ENCODE measurements at places on chromosomes 16 and 17. TPM values are rescaled to one million over a fixed set of nuclear protein-coding genes. Genes with fewer than 3 reads are reported as not detected.

DNA sequence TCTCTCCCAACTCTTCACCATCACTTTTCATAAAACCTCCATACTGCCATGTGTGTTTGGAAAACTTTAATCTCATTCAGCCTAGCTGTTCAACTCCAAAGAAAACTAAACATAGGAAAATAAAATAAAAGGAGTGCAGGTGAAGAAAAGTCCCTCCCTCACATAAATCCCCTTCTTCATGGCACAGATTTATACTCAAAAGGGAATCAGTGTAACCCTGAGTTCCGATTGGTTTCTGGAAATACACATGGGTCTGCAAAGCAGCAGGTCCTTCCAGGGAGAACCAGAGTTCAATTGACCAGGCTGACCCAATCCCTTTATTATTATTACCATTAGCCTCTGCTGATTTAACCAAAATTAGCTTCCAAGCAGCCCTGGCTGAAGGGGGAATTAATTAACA, 8.9 kb upstream of the HOXB2 start:
- peak; percentile 46 for DNase-seq

- no peak for DNase-seq
These were observed 665 bp downstream of the MYBBP1A start for GRCh38 chr17:4554441-4554996.

DNA sequence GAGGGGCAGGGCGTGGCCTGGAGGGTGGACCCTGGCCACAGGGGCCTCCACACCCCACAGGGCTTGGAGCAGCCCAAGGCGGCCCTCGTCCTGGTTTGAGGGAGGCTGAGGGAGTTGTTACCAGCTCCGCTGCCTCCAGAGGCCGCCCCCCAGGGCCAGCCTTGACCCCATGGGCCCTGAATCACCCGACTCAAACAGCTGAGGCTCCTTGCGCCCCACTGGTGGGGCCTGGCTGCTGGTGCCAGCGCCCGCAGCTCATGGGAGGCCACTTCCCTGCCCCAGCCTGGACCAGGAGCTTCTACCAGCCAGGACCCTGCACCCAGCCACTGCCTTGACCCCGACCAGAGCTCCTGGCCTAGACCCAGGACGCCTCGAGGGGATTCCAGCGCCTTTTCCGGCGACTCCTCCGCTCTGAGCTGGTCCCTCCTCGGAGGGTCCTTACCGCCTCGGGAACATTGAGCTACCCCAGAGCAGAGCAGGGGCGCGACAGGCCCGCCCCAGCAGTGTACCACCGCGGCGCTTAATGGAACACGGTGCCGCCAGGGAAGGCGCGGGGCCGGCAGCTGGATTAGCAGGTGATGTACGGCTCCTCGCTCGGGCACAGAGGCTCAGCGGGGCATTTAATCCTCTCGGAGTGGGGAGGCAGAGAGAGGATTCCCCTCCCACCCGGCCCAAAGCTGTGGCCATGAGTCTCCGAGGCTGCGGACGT, 37.2 kb downstream of the GSE1 start:
- no peak for DNase-seq

- no peak for DNase-seq
These were observed at the start of gene RAB37 for GRCh38 chr17:74736513-74737298. Gene RAB37 (plus strand): TSS chr17:74737256. CDS start chr17:74737273, 17 bp downstream.

GRCh38 chr17:31494259-31495021, 103.0 kb downstream of the RAB11FIP4 start:
- DNase-seq, result no peak

- DNase-seq, result peak; percentile 64
These were observed 378.0 kb upstream of the CA10 start for GRCh38 chr17:52536489-52536888.

GRCh38 chr16:71693164-71693563, 31.3 kb downstream of the PHLPP2 start:
- no peak for DNase-seq

- no peak for DNase-seq
These were observed 5.1 kb downstream of the GNAO1 start for GRCh38 chr16:56196381-56196780.

- DNase-seq, result no peak
These were observed 36.0 kb downstream of the PIMREG start for GRCh38 chr17:6480303-6480675.

DNA sequence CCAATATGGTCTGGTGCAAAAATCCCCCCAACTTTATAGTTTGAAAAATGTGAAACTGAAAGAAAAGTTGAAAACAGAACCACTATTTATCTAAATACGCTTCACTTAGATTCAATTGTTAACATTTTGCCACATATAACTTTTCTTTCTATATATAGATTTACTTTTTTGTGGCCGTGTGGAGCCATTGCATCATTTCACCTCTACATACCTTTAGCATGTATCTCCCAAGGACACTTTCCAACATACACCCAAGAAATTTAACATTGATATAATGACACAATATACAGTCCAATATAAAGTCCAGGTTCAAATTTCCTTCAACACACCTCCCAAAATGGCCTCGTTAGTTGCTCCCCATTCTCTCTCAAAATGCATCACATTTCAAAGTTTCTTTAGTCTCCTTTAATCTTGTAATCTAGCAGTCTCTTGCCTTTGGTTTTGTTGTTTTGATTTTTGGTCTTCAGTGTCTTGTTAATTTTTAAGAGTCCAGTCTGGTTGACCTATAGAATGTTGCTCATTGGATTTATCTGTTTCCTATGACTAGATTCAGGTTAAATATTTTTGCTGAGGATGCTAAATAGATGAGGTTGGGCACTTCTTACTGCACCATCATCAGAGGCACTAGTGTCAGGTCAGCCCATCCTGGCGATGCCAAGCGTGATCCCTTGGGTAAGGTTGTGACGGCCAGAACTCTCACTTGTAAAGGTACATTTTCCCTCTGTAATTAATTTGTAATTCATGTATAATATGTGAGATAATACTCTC, 64.3 kb upstream of the BCAR1 start:
- no peak for DNase-seq

- no peak for DNase-seq
These were observed 698 bp downstream of the PSME3 start for GRCh38 chr17:42833767-42834422.

GRCh38 chr17:75774991-75775668, 9.5 kb upstream of the UNK start:
- no peak for DNase-seq

DNA sequence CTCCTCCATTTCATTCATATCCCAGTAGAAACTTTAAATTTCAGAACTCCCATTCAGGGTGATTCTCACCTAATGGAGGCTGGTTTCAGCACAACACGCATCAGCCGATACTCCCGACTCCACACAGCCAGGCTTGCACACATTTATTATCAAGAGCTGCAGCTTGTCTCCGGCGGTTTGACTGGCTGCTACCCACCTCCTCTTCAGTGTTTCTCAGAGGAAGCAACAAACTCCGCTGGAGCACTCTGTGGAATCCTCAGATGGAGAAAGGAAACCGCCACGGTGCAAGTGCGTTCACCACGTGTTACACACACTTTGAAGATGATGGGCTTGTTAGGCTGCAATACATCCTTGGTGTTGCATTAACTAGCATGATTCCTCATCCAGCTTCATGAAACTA, 39.7 kb upstream of the NUDT7 start:
- no peak for DNase-seq

DNA sequence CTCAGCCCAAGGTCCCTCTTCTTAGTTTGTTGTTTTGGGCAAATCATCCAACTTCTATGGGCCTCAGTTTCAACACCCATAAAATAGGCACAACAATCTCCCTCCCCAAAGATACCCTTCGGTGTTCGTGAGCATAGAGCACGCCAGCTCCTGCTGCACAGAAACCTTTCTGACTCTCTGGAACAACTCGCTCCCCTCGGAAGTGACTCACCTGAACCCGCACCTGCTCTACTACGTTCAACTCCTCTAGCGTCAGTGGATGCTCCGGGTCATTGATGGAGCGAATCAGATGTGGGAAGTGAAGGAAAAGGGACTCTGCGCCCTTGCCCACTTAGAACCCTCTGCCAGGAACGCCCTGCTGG, 445 bp downstream of the CIAO2B start:
- no peak for DNase-seq

GRCh38 chr17:46950342-46950996, 27.5 kb downstream of the GOSR2 start:
- DNase-seq, result no peak

DNA sequence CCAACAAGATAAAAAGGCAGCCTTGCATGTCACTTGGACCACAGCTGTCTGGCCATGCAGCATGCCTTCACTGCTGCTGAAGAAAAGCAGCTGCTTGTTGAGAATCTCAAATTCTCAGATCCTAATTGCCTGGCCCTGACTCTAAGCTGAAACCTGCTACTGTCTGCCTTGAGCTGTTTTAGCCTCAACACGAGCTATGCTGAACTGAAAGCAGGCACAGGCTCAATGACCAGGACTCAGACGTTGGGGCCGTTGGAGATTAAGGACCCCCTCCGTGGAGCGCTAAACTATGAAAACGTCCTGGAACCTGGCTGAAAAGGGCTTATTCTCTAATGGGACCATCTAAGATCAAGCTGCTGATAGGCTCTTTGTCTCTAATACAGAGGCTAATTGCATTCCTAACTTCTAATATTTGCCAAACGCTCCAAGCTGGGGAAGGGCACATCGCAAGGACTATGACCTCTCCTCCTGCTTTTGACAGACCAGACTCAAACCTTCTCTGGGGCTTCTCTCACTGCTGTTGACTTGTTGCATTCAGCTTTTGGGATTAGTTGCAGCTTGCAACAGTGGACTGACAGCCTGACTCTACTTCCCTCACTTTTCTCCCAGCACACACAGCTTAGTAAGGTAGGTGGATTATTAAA, 4.6 kb upstream of the PLK1 start:
- DNase-seq, result no peak

DNA sequence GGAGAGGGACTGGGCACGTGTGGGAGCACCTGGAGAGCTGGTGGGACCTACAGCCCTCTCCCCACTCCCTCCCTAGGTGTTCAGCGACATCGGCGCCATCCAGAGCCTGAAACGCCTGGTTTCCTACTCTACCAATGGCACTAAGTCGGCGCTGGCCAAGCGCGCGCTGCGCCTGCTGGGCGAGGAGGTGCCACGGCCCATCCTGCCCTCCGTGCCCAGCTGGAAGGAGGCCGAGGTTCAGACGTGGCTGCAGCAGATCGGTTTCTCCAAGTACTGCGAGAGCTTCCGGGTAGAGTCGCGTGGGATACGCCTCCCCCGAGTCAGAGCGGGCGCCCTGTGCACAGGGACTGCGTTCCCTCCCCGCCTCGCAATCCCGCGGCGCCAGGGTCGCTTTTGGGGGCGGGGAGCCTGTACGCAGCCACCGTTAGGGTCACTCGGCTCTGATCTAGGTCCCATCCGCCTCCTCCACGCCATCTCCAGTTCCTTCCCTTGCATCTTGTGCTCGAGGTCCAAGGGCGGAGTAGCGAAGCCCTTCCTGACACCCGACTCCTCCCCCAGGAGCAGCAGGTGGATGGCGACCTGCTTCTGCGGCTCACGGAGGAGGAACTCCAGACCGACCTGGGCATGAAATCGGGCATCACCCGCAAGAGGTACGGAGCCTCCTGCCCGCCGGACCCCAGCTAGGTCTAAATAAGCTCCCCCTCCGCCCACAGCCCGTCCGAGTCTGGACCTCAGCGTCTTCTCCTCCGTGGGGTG, 13.0 kb downstream of the SARM1 start:
- no peak for DNase-seq

DNA sequence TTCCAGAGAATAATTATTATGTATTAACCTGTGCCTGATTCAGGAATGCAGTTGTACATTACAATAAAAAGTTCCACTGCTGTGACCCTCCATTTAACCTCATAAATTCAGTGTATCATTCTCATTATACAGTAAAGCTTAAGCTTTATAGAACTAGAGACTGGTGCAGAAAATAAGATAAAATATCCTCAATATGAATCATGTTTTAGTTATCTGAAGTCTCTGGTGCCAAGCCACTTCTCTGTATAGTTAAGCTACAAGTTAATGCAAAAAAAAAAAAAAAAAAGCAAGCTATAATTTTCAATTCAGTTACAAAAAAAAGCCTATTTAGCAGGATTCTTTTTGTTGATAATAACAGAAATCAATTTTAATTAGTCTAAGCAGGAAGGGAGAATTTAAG, 22.4 kb upstream of the SMIM36 start:
- no peak for DNase-seq

GRCh38 chr16:4646773-4647643, 22.4 kb downstream of the MGRN1 start:
- no peak for DNase-seq

ABCC11 gene
- 0.71 TPM for polyA plus RNA-seq

CLEC19A gene
- 0.65 TPM for polyA plus RNA-seq

SNX11 gene
- 30.0 TPM for polyA plus RNA-seq

KCNH6 gene
- 2.3 TPM for polyA plus RNA-seq

SLC26A11 gene
- 43.1 TPM for polyA plus RNA-seq

ZPBP2 gene
- not detected for polyA plus RNA-seq

KRTAP1-5 gene
- polyA plus RNA-seq, result not detected

TAT gene
- polyA plus RNA-seq, result 0.10 TPM

ARL17A gene
- polyA plus RNA-seq, result 47.4 TPM

KRT33B gene
- polyA plus RNA-seq, result not detected

NDUFAF8 gene
- 72.4 TPM for polyA plus RNA-seq

C17orf78 gene
- not detected for polyA plus RNA-seq

CEMP1 gene
- polyA plus RNA-seq, result 6.7 TPM
